ENCODE measurements at places on chromosomes 7 and 10. TPM values are rescaled to one million over a fixed set of nuclear protein-coding genes. Genes with fewer than 3 reads are reported as not detected.

Gene C7orf33
- not detected for total RNA-seq

Gene OR2A5
- total RNA-seq, result not detected

Gene ADAMTS14
- total RNA-seq, result 0.08 TPM

Gene OR2F2
- not detected for total RNA-seq

Gene SEC61G
- 259 TPM for total RNA-seq

Gene MXI1
- 6.2 TPM for total RNA-seq

Gene PPP1R17
- not detected for total RNA-seq

Gene ACTL6B
- not detected for total RNA-seq

Gene TMEM229A
- not detected for total RNA-seq

Gene SPDYE5
- total RNA-seq, result not detected

Gene BHLHA15
- not detected for total RNA-seq

Gene BLOC1S2
- total RNA-seq, result 53.7 TPM

Gene ZNF398
- 11.6 TPM for total RNA-seq

Gene DKK1
- 2,288 TPM for total RNA-seq

Gene FAM25C
- not detected for total RNA-seq

Gene TLX1
- total RNA-seq, result not detected

- H3K36me3 ChIP-seq, result no peaks in the 10 kb centered on the region
- no peaks in the 10 kb centered on the region for H3K27me3 ChIP-seq
- no peak overlapping the region for H3K4me3 ChIP-seq
- no peak for DNase-seq
- H3K27ac ChIP-seq, result no peak overlapping the region
- H3K4me1 ChIP-seq, result no peaks in the 10 kb centered on the region
Measured at GRCh38 chr10:10647331-10647730, 370.3 kb upstream of the CELF2 start.

- no peak within 1 kb of the TSS for H3K4me3 ChIP-seq
- no peak within 1 kb of the TSS for H3K27ac ChIP-seq
- H3K27me3 ChIP-seq, result peaks cover 3% of the 10 kb centered on the region
- no peak for DNase-seq
Measured at GRCh38 chr7:31687024-31687748, at the start of gene PPP1R17. PPP1R17 (plus strand) TSS chr7:31687215; CDS start chr7:31692442, 5,227 bp downstream.

GRCh38 chr7:148264933-148265557 is 325.5 kb upstream of the C7orf33 start:
- H3K4me1 ChIP-seq, result peaks cover 10% of the 10 kb centered on the region
- H3K27ac ChIP-seq, result no peak overlapping the region
- H3K36me3 ChIP-seq, result no peaks in the 10 kb centered on the region
- H3K27me3 ChIP-seq, result peaks cover 2% of the 10 kb centered on the region

GRCh38 chr10:121406823-121407545 is 191.3 kb downstream of the FGFR2 start:
- no peak for DNase-seq
- no peaks in the 10 kb centered on the region for H3K4me1 ChIP-seq
- no peak overlapping the region for H3K4me3 ChIP-seq
- no peak overlapping the region for H3K27ac ChIP-seq
- peaks cover 7% of the 10 kb centered on the region for H3K36me3 ChIP-seq

- no peaks in the 10 kb centered on the region for H3K27me3 ChIP-seq
- no peak overlapping the region for H3K4me3 ChIP-seq
- H3K4me1 ChIP-seq, result no peaks in the 10 kb centered on the region
- H3K36me3 ChIP-seq, result no peaks in the 10 kb centered on the region
- no peak overlapping the region for H3K27ac ChIP-seq
Measured at GRCh38 chr10:28769091-28769604, 91.8 kb downstream of the BAMBI start.

- H3K4me3 ChIP-seq, result no peak overlapping the region
- H3K4me1 ChIP-seq, result peaks cover 8% of the 10 kb centered on the region
- no peaks in the 10 kb centered on the region for H3K27me3 ChIP-seq
- peaks cover 5% of the 10 kb centered on the region for H3K36me3 ChIP-seq
Measured at GRCh38 chr10:4822208-4822607, 3.8 kb upstream of the AKR1E2 start.

GRCh38 chr10:103982639-103983038 is 15.7 kb downstream of the SLK start:
- peaks cover 5% of the 10 kb centered on the region for H3K36me3 ChIP-seq
- H3K4me3 ChIP-seq, result no peak overlapping the region
- no peaks in the 10 kb centered on the region for H3K27me3 ChIP-seq

DNA sequence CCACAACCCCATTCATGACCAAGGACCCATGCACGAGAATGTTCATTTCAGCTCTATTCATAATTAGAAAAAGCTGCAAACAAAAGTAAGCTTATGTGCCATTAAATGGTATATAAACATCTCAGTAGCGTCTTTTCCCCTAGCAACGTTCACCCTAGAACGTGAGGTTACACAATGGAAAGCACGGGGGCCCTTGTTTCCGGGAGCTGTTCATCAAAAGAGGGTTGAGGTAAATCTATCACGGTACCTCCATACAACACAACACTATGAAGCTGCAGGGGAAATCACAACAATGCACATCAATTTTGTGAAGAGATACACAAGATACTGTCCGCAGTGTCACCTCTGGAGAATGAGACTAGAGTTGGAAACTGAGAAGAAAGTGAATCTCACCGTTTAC is 80.9 kb upstream of the DDC start:
- no peak for DNase-seq
- H3K27me3 ChIP-seq, result no peaks in the 10 kb centered on the region
- no peak overlapping the region for H3K4me3 ChIP-seq
- peaks cover 6% of the 10 kb centered on the region for H3K36me3 ChIP-seq
- H3K27ac ChIP-seq, result no peak overlapping the region
- H3K4me1 ChIP-seq, result no peaks in the 10 kb centered on the region

DNA sequence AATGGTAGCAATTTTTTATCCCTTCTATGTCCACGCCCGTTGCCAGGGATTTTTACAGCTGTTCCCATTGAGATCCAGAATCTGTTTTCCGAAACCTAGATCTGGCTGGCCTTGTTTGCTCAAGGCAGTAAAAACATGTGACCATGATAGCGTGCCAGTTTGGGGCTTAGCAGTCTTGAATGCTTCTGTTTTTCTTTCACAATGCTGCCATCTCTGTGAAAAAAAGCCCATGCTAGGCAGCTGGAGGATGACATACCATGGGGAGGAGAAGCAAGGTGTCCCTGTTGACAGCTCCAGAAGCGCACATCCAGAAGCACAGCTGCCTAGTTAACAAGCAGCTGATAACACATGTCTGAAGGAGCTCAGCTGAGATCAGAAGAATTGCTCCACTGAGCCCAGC is 2.2 kb upstream of the ZNF92 start:
- H3K4me1 ChIP-seq, result peaks cover 14% of the 10 kb centered on the region
- no peaks in the 10 kb centered on the region for H3K27me3 ChIP-seq
- no peak overlapping the region for H3K4me3 ChIP-seq
- no peaks in the 10 kb centered on the region for H3K36me3 ChIP-seq

DNA sequence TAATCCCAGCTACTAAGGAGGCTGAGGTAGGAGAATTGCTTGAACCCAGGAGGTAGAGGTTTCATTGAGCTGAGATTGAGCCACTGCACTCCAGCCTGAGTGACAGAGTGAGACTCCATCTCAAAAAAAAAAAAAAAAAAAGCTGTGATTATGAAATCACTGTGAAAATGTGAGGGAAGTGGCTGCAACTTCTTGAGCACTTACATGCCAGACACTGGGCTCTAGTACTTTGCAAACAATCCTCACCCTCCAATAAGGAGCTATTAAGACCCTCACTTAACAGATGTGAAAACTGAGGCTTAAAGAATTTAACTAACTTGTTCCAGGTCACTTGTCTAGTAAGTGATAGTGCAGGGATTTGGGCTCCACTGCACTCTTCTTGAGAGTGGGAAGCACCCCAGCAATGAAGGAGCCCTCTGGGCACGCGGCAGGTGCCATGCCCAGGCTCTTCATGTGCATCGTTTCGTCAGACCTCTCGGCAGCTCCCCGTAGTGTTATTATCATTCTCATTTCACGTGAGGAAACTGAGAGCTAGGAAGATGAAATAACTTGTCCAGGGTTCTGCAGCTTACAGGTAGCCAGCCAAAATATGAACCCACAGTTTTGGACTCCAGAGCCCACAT is 19.0 kb downstream of the MSRB2 start:
- no peak overlapping the region for H3K4me3 ChIP-seq
- no peak overlapping the region for H3K27ac ChIP-seq
- no peaks in the 10 kb centered on the region for H3K27me3 ChIP-seq
- peaks cover 12% of the 10 kb centered on the region for H3K36me3 ChIP-seq
- no peak for DNase-seq

DNA sequence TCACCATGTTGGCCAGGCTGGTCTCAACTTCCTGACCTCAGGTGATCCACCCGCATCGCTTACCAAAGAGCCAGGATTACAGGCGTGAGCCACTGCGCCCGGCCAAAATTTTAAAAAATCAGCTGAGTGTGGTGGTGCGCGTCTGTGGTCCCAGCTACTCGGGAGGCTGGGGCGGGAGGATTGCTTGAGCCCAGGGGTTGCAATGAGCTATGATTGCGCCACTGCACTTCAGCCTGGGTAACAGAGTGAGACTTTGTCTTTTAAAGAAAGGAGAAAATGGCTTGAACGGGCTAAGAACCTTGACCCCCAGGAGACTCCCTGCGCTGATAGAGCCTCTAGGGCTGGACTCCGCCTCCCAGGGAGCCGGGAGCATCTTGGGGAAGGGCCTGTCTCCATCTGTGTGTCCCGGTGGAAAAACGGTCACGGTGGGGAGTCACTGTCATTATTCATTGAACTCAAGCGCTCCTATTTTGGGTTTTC is 760 bp upstream of the KCTD7 start:
- H3K27ac ChIP-seq, result peak overlapping the region; percentile 97
- peaks cover 39% of the 10 kb centered on the region for H3K4me1 ChIP-seq
- H3K36me3 ChIP-seq, result peaks cover 11% of the 10 kb centered on the region
- peak overlapping the region; percentile 93 for H3K4me3 ChIP-seq
- H3K27me3 ChIP-seq, result no peaks in the 10 kb centered on the region

- no peak overlapping the region for H3K27ac ChIP-seq
- no peaks in the 10 kb centered on the region for H3K36me3 ChIP-seq
- no peak for DNase-seq
- no peaks in the 10 kb centered on the region for H3K4me1 ChIP-seq
Measured at GRCh38 chr7:20438694-20439376, 108.1 kb downstream of the ITGB8 start.

DNA sequence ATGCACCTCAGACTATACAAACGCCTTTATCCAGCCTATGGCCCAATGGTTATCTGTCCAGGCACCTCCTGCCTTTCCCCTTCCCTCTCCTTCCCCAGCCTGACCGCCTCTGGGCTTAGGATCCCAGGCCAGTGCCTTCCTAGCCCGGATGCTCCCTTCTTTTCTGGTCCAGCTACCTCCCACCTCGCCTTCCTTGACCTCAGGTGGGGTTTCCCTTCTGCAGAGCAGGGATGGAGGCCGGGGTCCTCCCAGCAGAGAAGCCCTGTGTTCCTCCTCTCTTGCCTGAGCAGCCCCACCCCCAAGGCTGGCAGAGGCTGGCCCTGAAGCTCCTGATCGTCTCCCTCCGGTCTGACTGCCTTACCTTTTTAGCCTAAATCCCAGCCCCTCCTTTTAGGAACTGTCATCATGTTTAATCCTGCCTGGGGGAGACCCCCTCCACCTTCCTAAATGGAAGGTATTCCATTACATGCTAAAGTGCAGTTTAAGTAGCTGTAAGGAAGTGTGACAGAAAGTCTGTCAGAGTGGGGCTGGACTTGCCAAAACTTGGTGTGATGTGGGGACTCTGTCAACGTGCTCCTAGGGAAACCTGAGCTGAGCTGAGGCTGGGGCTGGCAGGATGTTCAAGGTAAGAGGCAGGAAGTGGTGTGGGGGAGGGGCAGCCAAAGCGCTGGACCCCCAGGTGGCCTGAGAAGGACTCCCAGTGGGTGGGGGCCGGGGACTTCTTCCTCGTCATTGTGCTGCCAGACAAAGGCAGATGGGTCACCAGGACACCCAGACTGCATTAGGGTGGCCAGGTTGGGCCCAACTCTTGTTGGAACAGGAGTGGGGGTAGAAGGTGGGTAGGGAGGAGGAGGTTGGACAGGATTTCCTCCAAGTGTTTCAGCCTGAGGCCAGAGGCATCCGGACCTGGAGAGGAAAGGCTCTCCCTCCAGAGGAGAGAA is 39.5 kb downstream of the LBX1 start:
- no peaks in the 10 kb centered on the region for H3K4me1 ChIP-seq
- no peak overlapping the region for H3K4me3 ChIP-seq
- H3K27me3 ChIP-seq, result peaks cover 31% of the 10 kb centered on the region
- no peaks in the 10 kb centered on the region for H3K36me3 ChIP-seq
- H3K27ac ChIP-seq, result no peak overlapping the region

- no peak overlapping the region for H3K27ac ChIP-seq
- H3K4me3 ChIP-seq, result no peak overlapping the region
- H3K27me3 ChIP-seq, result peaks cover 3% of the 10 kb centered on the region
- H3K36me3 ChIP-seq, result no peaks in the 10 kb centered on the region
Measured at GRCh38 chr7:91660734-91661356, 219.7 kb downstream of the MTERF1 start.

GRCh38 chr10:129495256-129495655 is 28.2 kb downstream of the MGMT start:
- H3K27ac ChIP-seq, result no peak overlapping the region
- peaks cover 26% of the 10 kb centered on the region for H3K36me3 ChIP-seq
- H3K4me3 ChIP-seq, result no peak overlapping the region

DNA sequence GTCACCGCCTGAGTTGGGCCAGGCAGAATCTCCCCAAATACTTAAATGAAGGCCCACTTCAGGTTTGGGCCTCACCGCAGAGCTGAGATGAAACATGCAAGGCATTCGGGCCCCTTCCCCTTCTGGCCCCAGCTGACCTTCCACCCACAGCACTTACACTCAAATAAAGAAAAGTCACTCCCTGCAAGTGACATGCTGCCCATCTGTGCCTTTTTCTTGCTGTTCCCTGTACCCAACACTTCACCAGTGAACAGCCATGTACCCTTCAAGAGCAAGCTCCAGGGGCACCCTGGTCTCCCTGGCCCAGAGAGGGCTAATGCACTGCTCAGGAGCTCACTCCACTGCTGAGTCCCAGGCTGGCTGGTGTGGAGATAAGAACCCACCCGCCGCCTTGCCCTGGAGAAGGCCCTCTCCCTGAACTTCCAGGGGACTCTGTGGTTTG is 40.7 kb downstream of the ZCCHC24 start:
- DNase-seq, result no peak
- peaks cover 3% of the 10 kb centered on the region for H3K27me3 ChIP-seq
- H3K27ac ChIP-seq, result peak overlapping the region; percentile 84
- H3K36me3 ChIP-seq, result no peaks in the 10 kb centered on the region
- H3K4me3 ChIP-seq, result peak overlapping the region; percentile 68
- H3K4me1 ChIP-seq, result peaks cover 78% of the 10 kb centered on the region

DNA sequence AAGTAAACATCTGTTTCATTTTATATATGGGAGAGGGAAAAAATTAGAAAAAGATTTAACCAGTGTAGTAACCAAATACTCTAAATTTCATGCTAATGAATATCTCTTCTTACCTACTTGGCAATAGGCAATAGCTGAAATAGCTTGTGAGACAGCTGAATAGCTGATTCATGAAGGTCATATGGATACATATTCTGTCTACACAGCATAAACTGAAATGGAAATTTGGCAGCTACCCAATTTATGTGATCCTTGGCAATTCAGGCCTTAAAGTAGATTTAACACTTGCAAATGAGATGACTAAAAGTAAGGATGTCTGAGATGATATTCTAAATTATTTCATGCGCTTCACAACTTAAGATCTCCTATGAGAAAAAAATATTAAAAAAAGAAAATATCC is 261.2 kb upstream of the SEMA3A start:
- no peaks in the 10 kb centered on the region for H3K27me3 ChIP-seq
- H3K27ac ChIP-seq, result no peak overlapping the region
- no peak for DNase-seq
- no peaks in the 10 kb centered on the region for H3K36me3 ChIP-seq

GRCh38 chr10:119281581-119282071 is 74.3 kb downstream of the GRK5 start:
- H3K27me3 ChIP-seq, result peaks cover 3% of the 10 kb centered on the region
- peaks cover 25% of the 10 kb centered on the region for H3K4me1 ChIP-seq
- DNase-seq, result no peak
- no peaks in the 10 kb centered on the region for H3K36me3 ChIP-seq
- H3K27ac ChIP-seq, result no peak overlapping the region
- no peak overlapping the region for H3K4me3 ChIP-seq

Measured in HFFc6 (cell line).